ENCODE measurements at places on chromosomes 12 and 14.

- no peak for DNase-seq
These were observed 193.7 kb upstream of the LRIG3 start for GRCh38 chr12:59113831-59114615.

DNA sequence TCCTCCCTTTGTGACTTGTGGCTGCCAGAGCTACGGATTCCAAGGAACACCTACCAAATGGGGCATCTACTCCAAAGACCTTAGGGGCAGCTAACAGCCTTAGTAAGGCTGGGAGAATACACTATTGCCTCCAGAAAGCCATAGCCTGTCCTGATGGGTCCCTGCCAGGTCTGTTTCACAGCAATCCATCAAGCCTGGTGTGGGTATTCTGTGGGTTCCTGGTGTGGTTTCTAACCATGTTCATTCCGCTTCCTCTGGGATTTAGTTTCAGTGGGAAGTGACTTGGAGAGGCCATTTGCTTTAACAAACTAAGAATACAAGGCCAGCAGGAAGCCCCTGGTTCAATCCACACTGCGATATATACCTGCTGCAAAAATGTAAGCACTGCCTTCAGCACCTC is 220.5 kb downstream of the FOXN3 start:
- DNase-seq: no peak

DNA sequence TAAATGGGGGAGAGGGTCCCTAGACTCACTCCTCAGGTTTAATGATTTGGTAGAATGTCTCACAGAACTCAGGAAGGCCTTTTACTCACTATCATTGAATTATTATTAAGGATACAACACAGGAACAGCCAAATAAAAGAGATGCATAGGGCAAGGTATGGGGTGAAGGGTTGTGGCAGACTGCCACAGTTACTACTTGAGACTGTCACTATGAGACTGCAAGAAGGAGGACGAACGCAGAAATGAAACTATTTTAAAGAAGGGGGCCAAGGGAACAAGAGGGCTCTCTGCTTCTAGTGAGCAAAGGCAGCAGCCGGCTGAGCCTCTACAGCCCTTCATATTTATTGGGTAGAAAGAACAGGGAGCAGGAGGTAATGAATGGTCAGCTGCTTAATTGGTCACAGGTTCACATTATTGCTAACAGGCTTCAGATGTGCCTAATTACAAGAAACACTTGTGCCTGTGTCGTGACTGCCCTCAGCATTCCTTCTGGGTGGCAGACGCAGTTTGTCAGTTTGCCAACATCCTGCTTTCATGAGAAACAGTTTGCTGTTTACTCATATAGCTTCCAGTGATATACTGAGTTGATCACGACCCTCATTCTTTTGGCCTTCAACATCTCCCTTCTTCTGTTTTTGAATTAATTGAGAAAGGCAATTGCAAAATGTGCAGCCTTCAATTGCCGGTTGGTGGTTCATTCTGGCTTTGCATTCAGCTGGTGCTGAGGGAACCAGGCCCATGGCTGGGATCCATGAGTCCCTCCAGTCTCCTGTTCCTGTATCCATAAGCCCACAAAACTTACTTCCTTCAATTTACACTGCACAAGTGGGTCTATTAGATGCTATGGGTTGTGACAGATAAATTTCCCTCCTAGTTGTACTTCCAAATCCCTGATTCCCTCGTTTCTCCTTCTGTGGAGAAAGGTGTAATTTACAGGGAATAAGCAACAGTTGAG is 82.8 kb upstream of the PLEKHG7 start:
- DNase-seq: no peak

DNA sequence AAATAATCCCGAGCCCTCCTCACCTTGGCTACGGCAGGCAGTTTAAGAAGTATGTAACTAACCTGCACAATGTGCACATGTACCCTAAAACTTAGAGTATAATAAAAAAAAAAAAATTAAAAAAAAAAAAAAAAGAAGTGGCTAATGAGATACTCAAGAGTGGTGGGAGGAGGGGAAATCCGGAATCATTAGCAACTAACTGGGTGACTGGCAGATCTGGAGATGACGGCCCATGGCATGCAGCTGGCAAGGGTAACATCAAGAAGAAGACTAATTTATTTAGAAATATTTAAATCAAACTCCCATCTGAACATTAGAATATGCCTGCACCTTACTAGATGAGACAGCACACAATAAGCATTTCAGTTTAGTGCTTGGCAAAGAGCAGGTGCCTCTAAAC is 52.3 kb upstream of the TMCC3 start:
- DNase-seq: no peak

DNA sequence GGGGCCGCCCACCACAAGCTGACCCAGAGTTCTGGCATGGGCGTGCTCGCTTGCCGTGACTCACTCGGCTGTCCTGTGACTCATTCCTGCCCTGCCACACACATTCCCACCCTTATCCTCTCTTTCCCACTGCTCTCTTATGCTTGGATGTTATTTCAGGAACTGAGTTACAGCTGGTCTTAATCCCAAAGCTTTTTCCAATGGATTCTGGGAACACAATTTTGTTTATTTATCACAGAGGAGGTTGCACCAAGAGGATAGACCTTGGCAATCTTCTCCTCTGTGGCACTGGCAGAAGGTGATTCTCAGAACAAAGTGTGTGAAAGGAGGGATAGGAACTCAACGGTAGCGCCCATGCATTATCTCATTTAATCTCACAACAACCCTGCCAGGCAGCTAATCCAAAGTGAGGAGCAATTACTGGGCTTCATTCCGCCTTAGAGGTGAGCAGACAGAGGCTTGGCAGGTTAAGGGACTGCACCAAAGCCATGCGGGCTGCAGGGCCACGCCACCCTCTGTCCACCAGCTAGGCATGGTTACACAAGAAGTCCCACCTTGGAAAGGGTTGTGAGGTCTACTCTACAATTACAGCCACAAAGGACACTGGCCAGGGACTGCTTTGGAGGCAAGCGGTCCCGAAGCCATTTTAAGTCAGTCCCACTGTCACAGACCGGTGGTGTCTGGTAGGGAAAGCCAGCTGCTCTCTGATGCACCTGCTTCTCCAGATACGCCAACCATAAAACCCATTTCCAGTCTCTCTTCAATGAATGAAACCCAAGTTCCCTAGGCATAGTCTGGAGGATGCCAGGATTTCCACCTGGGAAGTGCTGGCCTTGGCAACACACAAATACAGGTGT is 32.9 kb downstream of the SYNE3 start:
- DNase-seq: no peak

DNA sequence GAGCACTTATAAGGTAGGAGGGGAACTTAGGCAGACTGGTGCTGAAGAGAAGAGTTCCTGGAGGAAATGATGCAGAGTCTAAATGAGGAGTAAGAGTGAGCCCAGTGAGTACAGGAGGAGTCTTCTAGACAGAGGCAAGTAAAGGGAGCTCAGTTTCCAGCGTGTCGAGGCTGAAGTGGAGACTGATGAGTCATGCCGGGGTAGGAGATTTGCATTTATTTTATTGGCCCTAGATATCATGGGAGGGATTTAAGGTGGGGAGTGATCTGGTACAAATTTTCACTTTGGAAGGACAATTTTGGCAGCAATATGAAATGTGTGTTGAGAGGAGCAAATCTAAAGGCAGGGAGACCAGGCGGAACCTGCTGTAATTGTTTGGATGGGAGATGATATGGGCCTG is 157.5 kb downstream of the TTC8 start:
- no peak for DNase-seq

DNA sequence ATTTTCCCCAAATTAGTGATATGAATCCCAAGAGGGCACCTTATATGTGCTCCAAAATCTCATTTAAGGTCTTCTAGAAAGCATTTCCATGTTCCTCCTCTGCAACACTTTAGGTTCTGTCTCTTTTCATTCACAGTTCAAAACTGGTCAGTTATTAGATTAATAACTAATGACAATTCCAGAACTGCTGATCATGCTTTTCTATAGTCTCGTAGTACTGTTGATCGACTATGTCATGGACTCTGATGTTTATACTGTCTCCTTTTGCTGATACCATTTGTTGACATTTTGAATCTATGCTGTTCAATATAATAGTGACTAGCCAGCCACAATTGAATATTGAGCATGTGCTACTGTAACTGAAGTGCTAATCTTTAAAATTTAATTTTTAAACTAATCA is 728.3 kb downstream of the LRFN5 start:
- no peak for DNase-seq

- DNase-seq: no peak
These were observed 42.1 kb downstream of the KDM2B start for GRCh38 chr12:121538699-121539061.

GRCh38 chr12:52317468-52318052 is 3.6 kb downstream of the KRT83 start:
- no peak for DNase-seq

DNA sequence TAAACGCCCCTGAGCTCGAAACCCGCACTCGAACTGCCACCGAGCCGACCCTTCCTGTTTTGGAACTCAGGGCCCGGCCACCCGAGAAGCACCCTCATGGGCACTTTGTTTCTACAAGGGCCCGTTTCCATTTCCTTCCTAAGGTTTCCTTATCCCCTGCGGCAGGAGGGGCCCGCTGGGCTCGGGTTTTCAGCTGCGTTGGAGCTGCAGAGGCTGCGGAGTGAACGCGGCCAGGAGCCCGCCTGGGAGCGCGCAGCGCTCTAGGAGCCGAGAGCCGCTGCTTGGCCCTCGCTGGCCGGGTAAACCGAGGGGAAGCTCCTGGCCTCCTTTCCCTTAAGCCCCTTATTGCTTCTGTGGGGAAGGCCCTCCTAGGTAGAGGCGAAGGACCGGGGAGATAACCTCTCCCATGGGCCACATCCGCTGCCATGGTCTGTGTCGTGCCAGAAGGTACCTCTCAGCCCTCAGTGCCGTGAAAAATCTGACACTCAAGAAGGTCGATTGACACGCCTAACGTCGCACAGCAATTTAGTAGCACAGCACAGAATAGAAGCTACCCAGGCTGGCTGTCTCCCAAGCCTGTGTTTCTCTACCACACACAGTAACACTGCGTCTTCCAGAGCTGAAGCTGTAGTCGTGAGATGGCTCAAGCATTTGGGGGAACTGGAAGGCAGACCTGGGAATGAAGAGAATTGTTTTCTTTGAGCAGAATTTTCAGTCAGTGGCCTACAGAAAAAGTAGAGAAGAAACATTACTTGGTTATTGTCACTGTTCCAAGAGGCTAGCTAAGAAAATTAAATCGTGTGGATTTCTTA is 12.9 kb upstream of the CALM1 start:
- DNase-seq: peak; percentile 69

DNA sequence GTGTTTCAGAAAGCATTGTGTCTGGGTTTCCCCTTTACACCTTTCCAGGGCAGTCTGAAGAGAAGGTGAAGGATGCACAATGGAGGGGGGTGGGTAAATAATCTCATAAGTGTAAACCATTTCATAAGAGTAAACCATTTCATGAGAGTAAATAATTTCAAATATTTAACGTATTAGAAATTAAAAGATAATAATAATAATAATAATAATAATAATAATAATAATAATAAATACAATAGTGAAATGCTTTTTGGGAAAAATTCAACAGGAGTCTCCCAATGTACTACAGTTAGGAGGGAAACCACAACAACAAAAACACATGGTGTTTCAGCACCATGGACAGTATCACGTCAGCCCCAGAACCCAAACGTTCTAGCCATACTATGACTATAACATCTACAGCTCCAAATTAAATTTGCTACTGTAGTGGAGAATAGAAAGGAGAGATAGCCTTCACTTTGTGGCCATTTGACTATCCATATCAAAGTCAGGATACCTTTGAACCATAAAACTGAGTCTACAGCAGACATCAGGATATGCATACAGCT is 691.8 kb downstream of the BCL11B start:
- no peak for DNase-seq

DNA sequence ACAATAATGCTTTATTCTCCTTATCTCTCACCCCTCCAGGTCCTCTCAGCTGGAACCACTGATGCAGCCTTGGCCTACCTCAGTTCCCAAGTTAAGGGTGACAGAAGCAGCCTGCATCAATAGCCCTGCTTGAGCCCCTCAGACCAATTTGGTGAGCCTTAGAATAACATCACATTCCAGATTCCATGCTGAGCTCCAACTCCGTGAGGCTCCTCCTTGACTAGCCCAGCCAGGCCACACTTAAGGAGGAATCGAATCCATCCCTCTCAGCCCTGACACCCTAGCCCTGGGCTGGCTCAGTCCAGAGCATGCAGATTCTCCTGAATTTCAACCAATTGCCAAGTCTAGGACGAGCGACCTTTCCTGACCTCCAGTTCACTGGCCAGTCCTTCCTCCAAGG is 91.1 kb downstream of the ARMH4 start:
- no peak for DNase-seq

DNA sequence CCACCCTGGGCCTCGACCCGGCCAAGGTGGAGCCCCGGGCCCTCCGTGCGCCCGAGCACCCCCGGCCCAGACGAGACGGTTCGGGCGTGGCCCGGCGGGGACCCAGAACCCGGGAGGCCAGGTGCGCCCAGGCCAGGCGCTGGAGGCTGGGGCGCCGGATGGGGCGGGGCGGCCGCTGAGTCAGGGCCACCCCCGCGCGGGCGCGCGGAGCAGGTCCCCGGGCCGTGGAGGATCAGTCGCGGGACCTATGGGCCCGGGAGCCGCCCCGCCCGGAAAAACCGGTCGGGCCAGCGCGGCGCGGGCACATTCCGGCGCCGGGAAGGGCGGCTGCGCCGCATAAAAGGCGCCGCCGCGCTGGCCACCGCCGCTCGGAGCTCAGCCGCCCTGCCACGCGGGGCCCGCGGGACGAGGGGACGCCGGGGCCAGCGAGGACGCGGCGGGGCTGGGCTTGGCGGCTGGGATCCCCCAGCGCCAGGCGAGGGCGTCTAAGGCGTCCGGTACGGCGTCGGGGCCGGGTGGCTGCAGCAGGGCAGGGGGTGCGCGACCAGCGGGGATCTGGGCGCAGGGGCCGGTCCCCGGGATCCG is 21.5 kb upstream of the KIF26A start:
- no peak for DNase-seq

DNA sequence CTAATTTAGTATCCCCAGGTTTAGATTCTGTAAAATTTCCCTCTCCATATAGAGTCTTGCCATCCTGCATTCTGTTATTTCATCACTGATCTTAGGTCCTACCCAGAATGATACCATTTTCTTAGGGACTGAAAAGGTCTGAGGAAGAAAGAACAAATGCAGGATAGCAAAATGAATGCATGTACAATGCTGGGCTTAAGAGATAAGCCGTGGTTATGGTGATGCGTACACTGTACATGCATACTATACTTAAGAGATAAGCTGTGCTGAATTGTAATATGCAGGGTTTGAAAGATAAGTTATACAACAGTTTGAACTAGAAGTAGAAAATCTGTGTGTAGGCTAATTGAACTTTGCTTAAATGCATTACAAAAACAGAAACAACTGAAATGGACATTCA is 416.2 kb downstream of the C12orf50 start:
- DNase-seq: no peak

Data from CD4-positive, alpha-beta T cell treated with Interleukin-6 at 100 ng/mL for 8 hours (primary cell).